ENCODE measurements at places on chromosomes 11 and 22.

DNA sequence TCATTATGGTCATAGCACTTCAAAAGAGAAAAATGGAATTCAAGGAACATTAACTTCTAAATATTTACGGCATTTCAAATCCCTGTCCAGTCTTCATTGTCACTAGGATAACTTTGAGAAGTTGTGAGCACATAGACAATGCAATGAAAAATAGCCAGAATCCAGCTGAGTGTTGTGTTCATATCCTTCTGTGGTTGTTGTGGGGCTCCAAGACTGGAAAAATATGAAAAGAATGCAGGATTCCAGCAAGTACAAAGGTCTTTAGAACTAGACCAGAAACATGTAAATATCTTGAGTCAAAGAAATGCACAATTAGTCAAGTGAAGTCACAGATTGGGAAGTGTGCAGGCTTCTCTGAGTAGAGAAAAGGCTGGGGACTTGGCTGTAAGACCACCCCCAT is 68.7 kb downstream of the WT1 start:
- DNase-seq, result no peak

DNA sequence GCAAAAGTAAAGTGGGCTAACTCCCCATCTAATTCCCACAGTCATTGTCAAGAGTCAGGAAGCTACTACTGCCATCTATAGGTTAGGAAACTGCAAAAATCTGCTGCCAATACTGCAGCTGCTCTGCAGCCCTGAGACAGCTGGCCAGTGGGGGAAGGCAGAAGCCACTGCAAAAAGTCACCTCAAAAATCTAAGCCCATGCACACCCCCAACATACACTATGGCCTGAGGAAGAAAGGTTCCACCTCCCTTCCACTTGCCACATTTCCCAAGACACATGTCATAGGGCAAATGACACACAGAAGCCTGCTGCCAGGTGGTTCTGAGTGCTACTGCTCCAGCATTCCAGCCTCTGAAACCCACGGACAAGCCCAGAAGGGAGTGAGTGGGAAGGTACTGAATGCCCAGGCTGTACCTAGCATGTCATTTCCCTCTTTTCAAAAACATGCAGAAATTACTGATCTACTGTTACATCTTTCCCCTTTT is 36.9 kb downstream of the DGCR2 start:
- DNase-seq, result no peak

DNA sequence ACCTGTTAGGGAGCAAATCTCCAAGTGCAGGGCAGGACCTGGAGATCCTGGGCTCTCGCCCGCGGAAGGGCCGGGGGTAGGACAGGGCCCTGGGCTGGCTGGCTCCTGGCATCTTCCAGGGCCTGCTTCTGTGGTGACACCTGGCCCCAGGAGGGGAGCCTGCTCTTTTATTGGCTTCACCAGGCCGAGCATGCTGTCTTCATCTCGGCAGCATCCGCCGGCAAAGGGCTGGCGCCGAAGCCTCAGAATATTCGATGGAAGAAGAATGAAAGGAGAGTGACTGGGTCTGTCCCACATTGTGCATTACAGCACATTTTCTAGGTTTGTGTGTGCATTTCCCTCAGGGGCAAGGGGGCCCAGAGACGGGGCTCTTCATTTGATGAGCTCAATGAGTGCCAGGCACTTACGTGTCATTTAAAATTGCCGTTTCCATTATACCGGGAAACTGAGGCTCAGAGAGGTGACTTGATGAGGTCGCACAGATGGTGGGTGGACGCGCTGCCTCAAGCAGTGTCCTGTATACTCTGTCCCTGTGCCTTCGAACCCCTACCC is 70.0 kb downstream of the RBX1 start:
- DNase-seq, result no peak

GRCh38 chr11:18394928-18395734 is 768 bp downstream of the LDHA start:
- DNase-seq, result no peak

DNA sequence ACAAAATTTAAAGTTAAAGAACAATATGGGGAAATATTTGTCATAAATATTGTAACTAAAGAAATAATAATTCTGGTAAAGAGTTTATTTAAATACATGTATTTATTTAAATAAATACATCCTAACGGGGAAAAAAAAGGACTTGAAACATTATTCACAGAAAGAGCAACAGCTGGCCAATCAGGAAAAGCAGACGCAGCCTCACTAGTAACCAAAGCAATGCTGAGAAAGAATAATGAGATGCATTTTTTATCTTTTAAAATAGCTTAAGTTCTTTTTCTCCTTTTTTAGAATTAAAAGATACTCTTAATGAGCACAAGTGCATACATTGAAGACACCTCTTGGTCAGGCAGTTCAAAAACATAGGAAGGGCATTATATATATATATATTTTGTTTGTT is 2.6 kb upstream of the LTO1 start:
- no peak for DNase-seq
